ENCODE measurements at places on chromosomes 1 and 21.

GRCh38 chr1:79737193-79737592, 730.7 kb upstream of the ADGRL4 start:
- DNase-seq, result no peak

DNA sequence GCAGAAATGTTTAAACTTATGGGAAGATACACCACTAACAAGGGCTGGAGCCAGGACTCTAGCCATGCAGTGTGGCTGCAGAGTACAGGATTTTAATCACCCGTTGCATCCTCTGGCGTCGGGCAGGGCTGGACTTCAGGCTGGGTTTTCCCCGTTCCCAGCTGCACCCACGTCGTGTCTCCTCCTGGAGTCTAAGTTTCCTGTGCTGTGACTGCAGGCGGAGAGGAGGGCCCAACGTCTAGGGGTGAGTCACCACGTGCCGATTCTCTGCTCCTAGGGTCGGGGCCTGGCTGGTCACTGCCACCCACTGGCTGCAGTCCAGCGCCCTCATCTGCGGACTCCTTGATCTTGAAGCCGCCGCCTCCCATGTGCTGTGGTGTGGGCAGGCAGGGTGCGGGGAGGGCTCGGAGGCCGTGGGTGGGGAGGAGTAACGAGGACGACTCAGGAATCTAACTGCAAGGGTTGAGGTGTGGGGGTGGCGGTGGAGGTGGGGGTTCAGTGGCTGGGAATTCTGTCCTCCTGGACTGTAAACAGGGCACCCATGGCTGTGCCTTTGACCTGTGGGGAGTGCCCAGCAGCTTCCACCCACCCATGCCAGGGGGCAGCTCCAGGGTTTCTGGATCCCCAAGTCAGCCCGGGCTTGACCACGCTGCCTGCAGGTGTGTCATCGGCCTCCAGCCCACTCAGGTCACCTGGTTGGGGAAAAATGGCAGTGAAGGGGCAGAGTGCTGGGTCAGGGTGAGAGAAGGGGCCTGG, 77.8 kb downstream of the ALPL start:
- peak; percentile 69 for DNase-seq

DNA sequence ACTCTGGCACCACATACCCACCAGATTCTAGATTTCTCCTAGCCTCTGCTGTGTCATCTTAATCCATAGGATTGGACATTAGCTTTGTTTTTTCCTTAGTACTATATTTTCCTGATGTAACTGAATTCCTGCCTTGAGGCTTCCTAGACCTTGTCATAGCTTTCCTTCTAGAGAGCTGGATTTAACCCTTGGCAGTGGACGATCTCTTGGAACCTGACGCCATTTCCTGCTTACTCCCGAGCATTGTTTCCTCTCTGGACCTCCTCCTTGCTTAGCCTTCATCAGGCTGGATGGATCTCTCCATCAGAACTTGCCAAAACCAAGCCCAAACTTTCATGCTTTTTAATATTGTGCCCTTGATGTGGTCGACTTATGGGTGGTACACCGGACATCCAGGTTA, 1.5 kb downstream of the APOBEC4 start:
- DNase-seq, result no peak

DNA sequence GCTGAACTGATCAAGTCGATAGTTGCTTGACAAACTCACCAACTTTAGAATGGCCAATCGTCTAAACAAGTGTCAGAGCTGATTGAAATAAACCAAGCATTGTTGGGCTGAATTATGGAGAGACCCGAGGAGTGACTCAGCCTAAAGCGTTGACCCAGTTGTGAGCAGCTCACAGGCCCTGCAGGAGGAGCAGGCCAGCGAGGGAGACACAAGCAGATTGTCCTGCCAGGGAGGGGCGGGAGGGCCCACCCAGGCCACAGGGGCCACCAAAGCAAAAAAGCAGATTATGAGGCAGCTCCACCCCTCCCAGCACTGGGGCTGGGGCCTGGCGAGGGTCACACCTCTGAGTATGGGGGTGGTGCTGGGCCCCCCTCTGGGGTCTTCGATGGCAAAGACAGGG, 10.1 kb upstream of the MATN1 start:
- no peak for DNase-seq

DNA sequence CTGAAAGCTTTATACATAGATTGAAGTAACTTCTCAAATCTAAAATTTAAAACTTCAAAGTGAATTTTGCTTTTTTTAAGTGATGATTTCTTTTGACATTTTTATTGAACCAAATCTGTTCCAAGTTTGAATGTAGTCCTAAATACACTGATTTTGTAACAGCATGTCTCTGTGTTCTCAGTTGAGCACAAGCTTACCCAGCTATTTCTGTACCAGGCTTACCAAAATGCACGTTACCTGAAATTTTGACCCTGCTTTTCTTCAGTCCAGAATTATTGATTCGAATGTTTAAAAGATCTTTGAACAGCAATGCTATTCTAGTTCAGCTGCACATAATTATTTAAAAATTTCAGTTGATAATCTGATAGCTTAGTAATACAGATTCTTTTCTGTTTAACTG, 25.6 kb downstream of the AGO4 start:
- DNase-seq, result no peak

DNA sequence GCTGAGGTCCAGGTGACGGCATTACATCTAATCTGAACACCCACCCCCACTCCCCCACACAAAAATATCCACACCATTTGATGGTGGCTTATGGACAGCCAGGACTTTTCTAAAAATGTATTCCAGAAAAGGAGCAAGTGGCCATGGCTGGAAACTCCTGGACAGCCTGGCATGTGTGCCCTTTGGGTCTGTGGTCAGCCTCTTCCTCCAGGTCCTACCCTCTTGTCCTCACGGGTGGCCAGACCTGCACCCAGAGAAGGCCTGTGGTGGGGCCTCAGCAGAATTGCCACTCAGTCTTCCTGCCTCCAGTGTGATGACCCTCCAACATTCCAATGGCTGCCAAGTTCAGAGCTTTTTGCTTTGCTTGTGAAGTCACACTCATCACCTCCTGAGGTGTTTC, 600.6 kb downstream of the AJAP1 start:
- no peak for DNase-seq

DNA sequence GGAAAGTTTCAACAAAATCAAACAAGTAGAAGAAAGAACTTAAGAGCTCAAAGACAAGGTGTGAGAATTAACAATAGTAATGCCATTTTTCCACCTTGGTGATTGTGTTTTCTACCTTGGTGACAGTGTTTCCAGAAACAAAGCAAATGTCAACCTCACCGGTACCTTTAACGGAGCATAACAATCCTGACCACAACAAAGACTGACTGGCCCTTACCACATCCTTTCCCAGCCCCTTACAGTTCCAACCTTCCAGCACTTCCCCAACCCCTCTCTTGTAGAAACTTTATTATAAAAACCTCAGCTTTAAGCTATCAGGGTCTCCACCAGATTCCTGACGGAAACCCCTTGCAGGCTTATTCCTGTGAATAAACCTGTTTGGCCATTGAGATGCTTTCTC, 16.7 kb downstream of the STYXL2 start:
- DNase-seq, result no peak

- DNase-seq, result no peak
Observed at GRCh38 chr1:29827801-29828525, 591.6 kb downstream of the PTPRU start.

GRCh38 chr1:224828691-224829090, 100.8 kb upstream of the DNAH14 start:
- DNase-seq, result peak; percentile 29

DNA sequence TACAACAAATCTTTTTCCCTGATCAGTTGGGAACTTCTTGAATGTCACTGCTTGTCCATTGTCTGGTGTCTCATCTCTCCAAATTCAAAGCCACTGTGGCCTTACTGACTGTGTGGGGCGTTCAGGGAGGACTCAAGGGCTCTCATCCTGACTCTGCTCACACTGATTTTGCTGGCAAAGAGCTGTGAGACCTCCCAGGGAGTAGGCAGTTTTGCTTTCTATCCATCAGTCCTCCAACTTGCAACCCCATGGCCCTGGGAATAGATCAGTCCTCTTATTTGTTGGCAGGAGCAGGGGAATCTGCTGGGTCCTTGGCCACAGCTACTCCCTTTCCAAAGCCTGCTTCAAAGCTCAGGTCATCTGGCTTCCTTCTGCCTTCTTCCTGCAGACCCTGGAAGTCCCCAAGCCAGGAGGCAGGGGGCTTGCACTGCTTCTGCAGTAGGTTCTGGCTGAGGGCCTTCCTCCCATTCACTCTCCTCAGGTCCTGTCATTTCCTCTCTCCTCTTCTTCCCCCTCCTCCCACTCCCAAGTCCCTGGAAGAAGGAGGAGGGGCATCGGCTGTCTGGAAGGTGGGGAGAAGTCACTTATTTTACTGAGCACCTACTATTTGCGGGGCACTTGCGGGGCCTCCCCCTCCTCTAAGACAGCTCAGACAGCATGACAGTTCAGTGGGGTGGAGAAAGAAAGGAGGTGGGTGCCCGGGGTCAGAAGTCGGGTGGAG, 876 bp upstream of the NAV1 start:
- DNase-seq, result peak; percentile 62

DNA sequence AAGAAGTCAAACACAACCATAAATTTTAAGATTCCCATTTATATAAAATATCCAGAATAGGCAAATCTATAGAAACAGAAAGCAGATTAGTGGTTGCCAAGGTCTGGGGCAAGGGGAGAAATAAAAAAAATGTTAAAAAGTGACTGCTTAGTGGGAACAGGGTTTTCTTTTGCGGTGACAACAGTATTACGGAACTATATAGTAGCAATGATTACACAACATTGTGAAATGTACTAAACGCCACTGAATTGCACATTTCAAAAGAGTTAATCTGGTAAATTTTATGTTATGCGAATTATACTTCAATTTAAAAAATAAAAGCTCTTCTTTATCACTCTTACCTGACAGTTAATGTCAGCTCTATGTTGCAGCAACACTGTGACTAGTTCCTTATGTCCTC, 105.2 kb downstream of the ACBD6 start:
- no peak for DNase-seq

- DNase-seq, result no peak
Observed at GRCh38 chr1:201190624-201191051, at the start of gene IGFN1. TSS of gene IGFN1 (plus strand) at chr1:201190824. CDS start at chr1:201193294, 2,470 bp downstream.

- DNase-seq, result no peak
Observed at GRCh38 chr1:230502306-230502705, 76.2 kb upstream of the PGBD5 start.

GRCh38 chr1:172909606-172910326, 141.0 kb downstream of the TNFSF18 start:
- peak; percentile 96 for DNase-seq

- DNase-seq, result no peak
Observed at GRCh38 chr1:154839691-154840090, 30.4 kb downstream of the KCNN3 start.

DNA sequence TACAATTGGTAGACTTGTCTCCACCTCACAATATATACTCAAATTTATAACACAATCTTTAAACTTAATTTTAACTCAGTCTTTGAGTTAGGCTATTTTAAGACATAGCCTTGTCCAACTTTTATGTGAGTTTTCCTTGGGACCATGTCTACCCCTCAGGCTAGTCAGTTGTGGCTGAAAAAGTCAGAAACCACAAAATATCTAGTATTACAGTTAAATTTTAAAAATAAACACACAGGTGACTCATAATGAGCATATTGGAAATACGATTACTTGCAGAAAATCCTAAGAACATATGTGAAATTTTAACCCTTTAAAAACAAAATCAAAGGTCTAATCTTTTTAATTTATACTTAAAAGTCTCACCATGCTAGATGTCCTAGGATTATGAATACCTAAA, 4.8 kb upstream of the ASB17 start:
- DNase-seq, result peak; percentile 64

DNA sequence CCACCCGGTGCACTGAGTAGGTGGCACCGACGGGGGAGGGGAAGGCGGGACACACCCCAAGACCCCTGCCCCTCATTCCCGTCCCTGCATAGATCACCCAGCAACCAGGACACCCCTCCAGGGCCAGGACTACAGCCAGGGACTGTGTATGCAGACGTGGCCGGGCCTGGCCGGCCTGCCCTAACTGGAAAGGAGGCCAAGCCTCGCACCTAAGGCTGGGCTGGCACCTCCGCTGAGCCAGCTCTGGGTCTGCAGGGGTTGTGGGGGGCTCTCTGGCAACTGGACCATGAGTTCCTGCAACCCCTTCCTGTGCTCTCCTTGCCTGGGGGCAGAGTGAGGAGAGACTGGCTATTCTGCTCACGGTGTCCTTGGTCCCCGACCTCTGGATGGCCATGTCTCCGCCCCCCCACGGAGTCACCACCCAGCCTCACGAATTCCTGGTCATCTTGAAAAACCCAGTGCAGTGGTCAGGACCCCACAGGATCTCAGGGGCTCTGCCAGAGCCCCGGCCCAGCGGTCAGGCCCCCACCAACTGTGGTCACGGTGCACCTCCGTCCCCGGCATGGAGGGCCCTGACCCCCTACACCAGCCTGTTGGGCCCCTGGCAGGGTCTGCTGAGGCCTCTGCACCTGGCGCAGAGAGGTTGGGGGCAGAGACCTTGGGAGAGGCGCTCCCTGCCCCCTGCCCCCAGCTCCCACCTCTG, 1.1 kb upstream of the FNDC10 start:
- no peak for DNase-seq

GRCh38 chr1:109805486-109806165, 41.9 kb upstream of the EPS8L3 start:
- DNase-seq, result no peak

- DNase-seq, result peak; percentile 94
Observed at GRCh38 chr1:246632281-246633168, 66.3 kb downstream of the CNST start.

DNA sequence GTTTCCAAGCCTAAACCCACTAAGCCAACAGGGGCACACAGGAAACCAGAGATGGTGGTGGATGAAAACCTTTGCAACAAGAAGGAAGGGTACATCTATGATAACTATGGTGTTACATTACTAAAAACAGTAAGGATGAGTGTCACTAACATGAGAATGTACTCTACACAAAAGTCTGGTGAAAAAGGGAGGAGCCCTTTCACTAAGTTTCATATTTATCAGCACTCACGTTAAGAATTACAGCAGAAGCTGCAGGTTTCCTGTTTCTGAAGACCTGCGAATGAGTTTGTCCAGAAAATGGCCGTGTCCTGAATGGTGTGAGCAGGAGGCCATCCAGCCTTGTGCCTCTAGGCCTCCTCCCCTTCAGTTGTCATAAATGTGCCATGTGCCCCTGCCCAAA, 17.8 kb downstream of the ABCG1 start:
- DNase-seq, result no peak

DNA sequence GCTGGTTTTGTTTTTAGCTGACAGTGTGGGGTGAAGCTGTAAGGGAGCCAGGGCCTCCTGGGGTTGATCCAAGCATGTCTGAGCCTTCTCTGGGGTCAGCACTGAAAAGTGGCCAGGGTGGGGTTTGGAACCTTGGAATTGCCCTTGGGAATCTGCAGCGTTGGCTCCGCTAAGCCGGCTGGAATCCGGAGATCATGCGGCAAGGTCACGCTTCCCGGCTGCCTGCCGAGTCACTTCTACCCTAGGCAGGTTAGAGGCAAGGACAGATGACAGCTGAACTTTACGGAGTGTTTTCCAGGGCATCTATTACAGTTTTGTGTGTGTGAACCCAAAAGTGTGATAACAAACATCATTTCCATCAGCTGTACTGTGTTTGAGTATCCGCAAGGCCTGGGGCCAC, 17.1 kb downstream of the ABCG1 start:
- DNase-seq, result no peak

- DNase-seq, result no peak
Observed at GRCh38 chr1:221397606-221398005, 344.3 kb downstream of the DUSP10 start.
